GM23248 (cell line): ENCODE measurements at places on chromosomes 16 and 17.
A peak's percentile ranks its signal among the peaks of the same experiment; 100 is the strongest.

DNA sequence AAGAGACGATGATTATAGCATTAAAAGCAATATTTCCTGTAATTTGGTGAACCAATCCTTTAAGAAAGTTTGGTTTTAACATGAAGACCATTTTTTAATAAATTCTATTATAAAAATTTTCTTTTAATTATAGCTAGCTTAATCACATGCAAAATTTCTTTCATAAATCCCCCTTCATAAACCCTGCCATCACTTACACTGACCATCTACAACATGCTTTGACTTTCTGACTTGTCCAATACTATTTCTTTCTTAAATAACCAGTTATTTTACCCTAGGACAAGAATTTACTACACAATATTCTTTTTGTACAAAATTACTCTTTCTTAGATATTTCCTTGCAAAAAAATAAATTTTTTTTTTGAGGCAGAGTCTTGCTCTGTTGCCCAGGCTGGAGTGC lies 1334.8 kb downstream of the CDH11 start:
- DNase-seq: no peak

- DNase-seq: no peak
These were observed at the start of gene QPRT for GRCh38 chr16:29678691-29679267. TSS of gene QPRT (plus strand) at chr16:29679180. CDS start at chr16:29679198, 18 bp downstream.

GRCh38 chr17:36939052-36939801 lies 2.0 kb downstream of the LHX1 start:
- no peak for DNase-seq

DNA sequence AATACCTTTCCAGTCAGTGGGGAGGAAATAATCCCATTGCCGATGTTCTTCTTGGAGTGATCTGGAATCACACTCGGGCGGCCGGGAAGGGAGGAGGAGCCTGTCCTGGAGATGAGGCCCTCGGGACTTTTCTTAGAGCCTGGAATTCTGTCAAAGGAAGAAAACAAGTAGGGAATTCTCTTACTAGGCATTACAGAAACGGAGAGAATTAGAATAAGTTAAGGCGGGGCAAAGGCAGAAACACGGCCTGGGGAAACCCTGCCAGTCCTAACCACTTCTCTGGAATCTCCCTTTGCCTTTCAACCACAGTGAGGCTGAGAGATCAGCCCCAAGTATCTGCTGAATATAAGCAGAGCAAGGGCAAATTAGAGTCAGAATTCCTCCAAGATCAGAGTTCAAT lies 27.8 kb downstream of the USP36 start:
- no peak for DNase-seq

DNA sequence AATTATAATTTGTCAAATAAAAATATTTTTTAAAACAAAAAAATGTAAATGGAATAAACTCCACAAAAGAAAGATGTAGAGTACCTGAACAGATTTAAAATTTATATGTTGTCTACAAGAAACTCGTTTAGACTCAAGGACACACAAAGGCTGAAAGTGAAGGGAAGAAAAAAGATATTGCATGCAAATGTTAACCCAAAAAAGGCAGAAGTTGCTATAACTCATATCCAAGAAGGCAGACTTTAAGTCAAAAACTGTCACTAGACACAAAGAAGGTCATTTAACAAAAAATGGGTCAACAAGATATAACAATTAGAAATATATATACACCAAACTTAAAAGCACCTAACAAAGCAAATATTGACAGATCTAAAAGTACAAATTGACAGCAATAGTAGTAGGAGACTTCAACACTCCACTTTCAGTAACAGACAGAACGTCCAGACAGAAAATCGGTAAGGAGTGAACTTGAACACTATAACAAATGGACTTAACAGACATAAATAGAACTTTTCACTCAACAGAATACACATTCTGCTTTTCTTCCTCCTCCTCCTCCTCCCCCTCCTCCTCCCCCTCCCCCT lies 40.8 kb upstream of the MYLK3 start:
- no peak for DNase-seq

DNA sequence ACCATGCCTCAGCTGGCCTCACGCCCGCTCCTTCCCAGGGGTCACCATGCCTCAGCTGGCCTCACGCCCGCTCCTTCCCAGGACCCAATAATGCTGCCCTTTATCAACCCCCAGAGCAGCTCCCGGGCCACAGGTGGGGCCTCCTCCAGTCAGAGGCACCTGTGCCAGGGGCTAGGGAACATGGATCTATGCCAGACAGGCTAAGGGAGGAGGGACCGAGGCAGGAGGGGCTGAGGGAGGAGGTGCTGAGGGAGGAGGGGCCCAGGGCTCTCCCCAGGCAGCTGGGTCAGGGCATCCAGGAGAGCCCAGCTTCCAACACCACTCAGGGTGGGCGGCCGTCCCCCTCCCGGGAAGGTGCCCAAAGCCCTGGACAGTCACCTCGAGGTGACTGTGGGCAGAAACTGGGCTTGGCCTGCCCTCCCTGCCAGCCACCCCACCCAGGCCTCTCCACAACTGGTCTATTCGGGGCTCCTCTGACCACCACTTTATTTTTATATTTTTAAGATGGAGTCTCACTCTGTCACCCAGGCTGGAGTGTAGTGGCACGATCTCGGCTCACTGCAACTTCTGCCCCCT lies 19.4 kb downstream of the UTS2R start:
- no peak for DNase-seq

DNA sequence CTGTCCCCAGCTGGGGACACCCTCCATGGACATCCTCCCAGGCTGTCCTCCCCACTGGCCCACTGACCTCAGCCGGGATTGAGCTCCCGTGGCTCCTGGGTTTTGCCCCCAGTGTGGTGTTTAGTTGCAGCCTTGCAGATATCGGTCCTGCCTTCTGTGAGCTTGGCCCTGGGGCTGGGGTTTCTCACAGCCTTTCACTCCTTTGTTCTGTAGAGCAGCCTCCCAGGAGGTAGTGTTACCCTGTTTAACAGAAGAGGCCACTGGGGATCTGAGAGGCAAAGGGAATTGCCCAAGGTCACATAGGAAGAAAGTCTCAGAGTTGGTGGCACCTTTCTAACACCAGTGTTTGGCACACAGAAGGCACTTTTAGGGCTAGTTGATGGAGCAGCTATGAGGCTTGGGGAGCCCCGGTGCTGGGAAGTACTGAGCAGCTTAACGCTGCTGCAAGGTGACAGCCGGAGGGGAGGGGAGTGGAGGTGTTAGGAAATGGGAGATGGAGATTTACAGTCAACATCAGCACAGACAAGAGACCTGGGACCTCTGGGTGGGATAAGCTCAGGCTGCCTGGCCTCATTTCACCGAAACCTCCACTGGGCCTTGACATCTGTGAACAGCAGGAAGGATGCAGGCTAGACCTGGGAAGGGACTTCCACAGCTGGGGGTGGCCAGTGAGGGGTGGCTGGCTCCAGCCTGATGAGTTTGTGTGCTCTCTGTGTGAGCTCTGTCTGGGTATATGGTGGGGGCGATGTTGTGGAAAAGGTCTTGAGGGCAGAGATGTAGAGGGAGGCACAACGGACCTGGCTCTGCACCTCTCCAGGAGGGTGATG lies 26.1 kb downstream of the CACNA1G start:
- no peak for DNase-seq

DNA sequence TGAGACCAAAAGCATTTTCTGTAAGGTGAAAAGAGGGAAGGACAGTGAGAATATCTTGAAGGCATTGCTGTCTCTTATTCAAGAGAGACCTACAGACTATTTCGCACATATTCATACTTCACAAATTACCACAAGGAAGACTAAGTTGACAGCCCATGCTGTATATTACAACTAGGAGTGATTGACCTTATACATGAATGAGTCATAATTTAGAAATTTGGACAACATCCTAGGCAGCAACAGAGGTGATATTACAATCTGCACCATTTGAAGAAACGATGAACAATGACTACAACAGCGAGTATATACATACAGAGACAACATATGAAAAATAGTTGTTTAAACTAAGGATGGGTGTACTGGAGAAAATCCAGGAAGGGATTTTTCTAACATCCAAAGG lies 971.7 kb downstream of the CDH11 start:
- DNase-seq: no peak

DNA sequence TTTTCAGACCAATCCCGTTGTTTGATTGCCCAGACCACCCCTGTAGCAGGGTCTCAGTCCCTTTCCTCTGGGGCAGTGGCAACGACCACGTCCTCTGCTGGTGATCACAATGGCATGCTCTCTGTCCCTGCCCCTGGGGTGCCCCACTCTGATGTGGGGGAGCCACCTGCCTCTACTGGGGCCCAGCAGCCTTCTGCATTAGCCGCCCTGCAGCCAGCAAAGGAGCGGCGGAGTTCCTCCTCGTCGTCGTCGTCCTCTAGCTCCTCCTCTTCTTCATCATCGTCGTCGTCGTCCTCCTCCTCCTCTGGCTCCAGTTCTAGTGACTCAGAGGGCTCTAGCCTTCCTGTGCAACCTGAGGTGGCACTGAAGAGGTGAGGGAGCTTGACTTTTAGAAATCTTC lies 9.2 kb downstream of the ELOB start:
- DNase-seq: no peak

DNA sequence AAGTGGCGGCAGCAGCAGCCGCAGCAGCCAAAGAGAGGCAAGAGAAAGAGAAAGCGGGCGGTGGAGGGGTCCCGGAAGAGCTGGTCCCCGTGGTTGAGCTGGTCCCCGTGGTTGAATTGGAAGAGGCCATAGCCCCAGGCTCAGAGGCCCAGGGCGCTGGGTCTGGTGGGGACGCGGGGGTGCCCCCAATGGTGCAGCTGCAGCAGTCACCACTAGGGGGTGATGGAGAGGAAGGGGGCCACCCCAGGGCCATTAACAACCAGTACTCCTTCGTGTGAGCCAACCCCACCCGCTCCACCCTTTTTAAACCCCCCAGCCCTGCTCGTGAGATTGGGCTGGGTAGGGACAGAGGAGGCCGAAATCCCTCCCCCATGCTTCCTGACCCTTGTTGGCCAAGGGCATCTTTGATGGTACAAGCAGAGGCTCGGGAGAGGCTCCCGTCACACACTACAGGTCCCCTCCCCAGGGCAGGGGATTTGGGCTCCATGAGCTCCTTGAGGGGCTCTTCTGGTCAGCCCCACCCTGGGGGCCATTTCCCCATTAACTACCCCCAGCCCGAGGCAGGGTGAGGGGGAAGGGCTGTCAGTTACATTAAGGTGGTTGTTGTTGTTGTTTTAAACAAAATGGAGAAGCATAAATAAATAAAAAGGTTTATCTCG lies 4.6 kb upstream of the ATP2A1 start:
- peak; percentile 43 for DNase-seq

- peak; percentile 93 for DNase-seq
These were observed 46.2 kb downstream of the SMPD3 start for GRCh38 chr16:68401871-68402747.

- DNase-seq: peak; percentile 71
These were observed 33.8 kb upstream of the KPNB1 start for GRCh38 chr17:47615766-47616424.

DNA sequence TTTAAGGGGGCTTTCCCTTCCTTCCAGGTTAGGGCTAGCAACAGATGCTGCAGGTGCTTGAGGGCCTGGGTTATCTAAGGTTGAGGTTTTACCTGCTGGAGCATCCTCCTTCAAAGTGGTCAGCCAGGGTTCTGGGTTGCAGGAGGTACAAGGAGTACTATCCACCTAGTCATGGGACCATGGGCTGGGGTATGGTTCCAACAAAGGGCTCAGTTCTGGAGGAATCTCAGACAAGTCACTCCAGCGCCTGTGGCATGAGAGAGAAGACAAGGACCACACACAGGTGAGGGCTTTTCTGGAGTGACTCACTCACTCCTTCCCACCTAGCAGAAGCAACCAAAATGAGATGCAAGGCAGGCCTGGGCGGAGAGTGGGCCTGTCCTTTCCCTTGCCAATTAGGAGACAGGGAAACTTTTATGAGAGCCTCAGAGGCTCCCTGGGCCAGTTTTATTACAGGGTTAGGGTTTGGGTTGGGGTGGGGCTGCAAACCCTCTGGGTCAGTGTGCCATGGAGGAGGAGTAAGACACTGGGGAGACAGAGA lies 2.2 kb downstream of the MYO19 start:
- DNase-seq: no peak

GRCh38 chr16:6446370-6446769 lies 886.3 kb upstream of the RBFOX1 start:
- no peak for DNase-seq

DNA sequence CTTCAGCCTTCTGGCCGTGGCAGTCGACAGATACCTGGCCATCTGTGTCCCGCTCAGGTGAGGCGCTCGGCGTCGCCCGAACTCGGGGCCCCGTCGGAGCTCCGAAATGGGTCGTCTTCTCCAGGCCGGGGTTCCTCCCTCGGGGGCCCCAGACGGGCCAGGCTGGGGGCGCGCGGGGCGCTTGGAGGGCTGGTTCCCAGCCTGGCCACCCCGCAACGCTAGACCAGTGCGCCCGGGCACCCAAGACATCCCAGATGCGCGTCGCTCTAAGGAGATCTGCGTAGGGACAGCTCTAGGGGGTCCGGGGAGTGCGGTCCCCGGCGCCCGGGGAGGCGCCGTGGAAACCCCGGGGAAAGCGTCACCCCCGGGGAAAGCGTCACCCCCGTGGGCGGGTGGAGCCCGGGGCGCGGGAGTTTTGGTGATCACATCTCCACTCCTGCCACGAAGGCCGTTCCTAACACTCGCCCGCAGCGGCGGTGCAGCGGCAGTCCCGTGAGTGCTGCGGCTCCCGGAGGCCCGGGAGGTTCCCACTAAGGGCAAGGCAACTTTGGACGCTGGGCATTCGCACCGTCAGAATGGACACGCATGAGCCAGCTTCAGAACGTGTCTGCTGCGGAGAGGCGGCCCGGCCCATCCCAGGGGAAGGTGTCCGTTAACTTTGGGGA lies 729 bp downstream of the ADORA2B start:
- DNase-seq: peak; percentile 69

DNA sequence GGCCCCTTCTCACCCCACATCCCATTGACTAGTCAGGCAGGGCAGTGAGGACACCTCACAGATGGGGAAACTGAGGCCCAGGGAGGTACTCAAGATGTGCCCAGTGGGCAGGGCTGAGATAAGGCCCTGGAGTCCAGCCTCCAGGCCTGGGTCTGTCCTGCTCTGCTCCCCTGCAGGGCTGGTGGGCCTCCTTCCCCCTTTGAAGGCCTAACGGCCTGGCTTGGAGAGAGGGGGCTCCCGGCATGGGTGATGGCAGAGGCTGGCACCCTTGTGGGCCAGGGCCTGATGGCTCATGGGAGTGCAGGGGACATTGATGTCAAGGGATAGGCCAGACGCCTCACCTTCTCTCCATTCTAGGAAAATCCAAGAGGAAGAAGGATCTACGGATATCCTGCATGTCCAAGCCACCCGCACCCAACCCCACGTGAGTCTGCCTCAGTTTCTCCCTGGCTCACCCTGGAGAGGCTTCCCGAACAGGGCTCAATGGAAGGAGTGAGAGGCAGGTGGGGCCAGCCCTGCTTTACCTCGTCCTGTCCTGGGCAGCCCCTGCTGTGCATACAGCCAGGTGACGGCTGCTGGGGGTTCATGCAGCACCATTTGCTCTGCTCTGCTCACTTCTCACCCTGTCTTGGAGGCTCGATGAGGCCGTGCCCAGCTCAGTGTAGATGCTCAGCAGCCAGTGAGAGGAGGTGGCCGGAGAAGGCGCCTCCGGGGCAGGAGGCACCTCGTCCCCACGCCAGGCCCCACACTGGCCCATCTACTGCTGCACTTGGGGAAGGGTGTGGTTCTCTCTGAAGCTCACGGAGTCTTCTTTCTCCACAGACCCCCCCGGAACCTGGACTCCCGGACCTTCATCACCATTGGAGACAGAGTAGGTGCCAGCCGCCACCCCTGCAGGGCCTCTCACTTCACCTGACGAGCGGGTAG lies 13.8 kb downstream of the MAP2K3 start:
- peak; percentile 1 for DNase-seq

GRCh38 chr17:47776330-47777197 lies 43.5 kb downstream of the TBX21 start:
- DNase-seq: peak; percentile 66
